ENCODE measurements at places on chromosomes 7 and 10.

DNA sequence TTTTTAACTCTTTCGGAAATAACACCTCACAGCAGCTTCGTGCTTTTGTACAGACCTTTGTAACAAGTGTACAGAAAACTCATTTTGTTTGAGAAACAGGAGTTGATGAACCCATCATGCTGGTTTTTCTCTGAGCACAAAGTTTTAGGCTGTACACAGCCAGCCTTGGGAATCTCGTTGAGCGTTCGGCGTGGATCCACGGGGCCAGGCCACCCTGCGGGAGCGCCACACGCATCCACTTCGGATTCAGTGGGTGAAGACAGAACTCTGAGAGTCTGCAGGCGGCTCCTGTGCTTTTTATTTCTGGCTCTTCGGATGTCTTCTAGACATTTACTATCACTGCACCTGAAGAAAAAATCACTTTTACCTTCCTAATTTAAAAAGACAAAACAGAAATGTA lies 131.2 kb downstream of the SMURF1 start:
- DNase-seq, result no peak

DNA sequence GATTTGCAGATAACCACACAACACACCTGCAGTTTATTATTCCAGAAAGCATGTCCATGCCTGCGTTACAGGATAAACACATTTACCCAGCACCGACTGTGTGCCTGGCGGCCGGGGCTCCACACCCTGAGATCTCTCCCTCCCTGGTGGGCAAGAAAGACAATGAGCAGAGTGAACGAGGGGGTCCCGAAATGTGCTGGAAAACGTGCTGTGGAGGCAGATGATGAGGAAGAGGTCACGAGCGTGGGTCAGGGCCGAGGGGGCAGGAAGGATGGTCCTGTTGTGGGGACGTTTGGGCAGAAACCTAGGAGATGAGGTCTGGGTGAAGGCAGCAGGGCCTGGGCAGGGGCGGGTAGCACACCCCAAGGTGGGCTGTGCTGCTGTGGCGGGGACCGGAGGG lies 86.9 kb downstream of the DYNC2I1 start:
- no peak for DNase-seq

DNA sequence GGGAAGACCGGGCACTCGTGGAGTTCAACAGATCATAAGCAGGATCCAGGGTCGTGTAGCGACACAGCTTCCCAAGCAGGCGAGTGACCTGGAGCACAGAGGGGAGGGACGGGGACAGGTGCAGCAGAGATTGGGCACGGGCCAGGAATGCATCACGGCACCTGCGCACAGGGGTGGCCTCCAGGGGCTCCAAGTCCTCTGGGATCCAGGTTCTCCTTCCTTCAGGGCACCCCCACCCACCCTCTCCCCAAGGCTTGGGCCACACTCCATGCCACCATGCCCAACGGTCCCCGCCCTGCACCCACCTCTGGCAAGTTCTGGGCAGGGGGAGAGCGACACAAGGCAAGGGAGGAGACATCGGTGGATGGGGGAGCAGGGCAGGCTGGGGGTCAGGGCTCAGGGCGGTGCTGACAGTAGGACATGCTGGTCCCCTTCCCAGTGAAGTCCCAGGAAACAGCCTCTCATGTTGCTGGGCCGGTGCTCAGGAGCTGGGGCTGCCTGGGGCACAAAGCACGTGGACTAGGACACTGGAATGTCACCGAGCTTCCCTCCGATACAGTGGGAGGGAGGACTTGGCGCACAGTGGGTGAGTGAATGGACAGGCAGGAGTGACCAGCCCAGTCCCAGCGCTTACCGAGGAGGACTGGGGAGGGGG lies 597.3 kb downstream of the PTPRN2 start:
- DNase-seq, result no peak

DNA sequence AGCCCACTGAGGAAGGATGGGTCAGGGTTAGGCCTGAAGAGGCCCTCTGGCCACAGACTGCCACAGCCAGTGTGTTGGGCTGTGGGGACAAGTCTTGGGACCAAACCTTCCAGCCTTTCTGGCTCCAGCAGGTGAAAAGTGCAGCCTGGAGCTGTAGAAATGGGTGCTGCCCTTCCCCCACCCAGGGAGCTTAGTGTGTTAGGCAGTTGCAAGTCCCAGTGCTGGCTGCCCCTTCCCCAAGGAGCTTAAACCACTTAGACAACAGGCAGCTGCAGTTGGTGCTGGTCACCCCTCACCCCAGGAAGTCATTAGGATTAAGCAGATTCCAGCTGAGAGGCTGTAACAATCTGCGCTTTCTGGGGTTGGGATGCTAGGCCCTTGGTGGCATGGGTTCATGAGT lies 563.3 kb downstream of the NRG3 start:
- DNase-seq, result no peak

Data from islet precursor cell (in vitro differentiated cells).